Psoas muscle (tissue), 8 donors: ENCODE measurements at places on chromosomes 12 and 14. TPM values are rescaled to one million over a fixed set of nuclear protein-coding genes. Genes with fewer than 3 reads are reported as not detected.

STYK1 gene
- polyA plus RNA-seq, result 0.03 TPM

GRCh38 chr14:77547512-77548180 lies 49.0 kb upstream of the ISM2 start:
- H3K36me3 ChIP-seq, result no peaks in the 10 kb centered on the region
- no peak overlapping the region for H3K4me3 ChIP-seq
- no peak for DNase-seq
- no peak overlapping the region for H3K27ac ChIP-seq
- H3K27me3 ChIP-seq, result no peaks in the 10 kb centered on the region

GRCh38 chr14:102280376-102280962 lies 24.5 kb downstream of the MOK start:
- no peak overlapping the region for H3K4me3 ChIP-seq
- no peak overlapping the region for H3K27ac ChIP-seq
- no peak for DNase-seq
- no peaks in the 10 kb centered on the region for H3K27me3 ChIP-seq
- no peaks in the 10 kb centered on the region for H3K36me3 ChIP-seq
- H3K4me1 ChIP-seq, result peaks cover 9% of the 10 kb centered on the region

GRCh38 chr12:131105351-131105735 lies 151.6 kb downstream of the ADGRD1 start:
- no peak overlapping the region for H3K4me3 ChIP-seq
- no peaks in the 10 kb centered on the region for H3K4me1 ChIP-seq
- H3K36me3 ChIP-seq, result no peaks in the 10 kb centered on the region

DNA sequence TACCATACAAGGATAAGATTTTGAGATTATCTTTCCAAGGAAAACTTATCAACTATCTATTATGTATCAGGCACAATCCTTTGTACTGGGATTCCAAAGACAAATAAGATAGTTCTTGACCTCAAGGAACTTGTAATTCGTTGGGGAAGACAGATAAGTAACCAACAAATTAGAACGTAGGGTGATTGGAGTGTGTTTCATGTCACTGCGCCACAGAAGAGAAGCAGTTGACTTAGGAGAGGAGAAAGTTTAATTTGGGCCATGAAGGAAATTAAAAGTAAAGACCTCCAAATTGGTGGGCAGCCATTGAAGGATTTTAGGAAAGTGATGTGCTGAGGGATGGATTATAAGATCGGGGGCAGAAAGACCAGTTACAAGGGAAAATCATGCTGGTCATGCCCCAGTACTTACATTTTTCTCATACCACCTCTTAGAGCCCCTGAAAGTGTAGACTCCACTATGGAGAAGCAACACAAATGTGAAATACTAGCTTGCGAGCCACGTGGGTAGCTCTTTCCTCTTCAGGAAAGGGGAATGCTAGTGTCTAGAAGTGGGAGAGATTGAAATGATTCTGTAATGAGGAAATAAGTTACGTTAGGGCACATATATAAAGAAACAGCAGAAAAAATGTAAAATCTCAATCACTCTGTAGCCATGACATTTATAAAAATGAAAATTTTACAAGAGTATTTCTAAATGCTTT lies 148.7 kb downstream of the ETV6 start:
- H3K27ac ChIP-seq, result peak overlapping the region; percentile 91
- peaks cover 48% of the 10 kb centered on the region for H3K4me1 ChIP-seq
- DNase-seq, result no peak
- no peaks in the 10 kb centered on the region for H3K36me3 ChIP-seq
- no peak overlapping the region for H3K4me3 ChIP-seq

GRCh38 chr14:100503251-100503650 lies 84.0 kb downstream of the BEGAIN start:
- no peaks in the 10 kb centered on the region for H3K4me1 ChIP-seq
- H3K27me3 ChIP-seq, result no peaks in the 10 kb centered on the region
- DNase-seq, result no peak
- H3K36me3 ChIP-seq, result no peaks in the 10 kb centered on the region
- no peak overlapping the region for H3K4me3 ChIP-seq

- H3K27ac ChIP-seq, result no peak overlapping the region
- no peaks in the 10 kb centered on the region for H3K36me3 ChIP-seq
- peaks cover 5% of the 10 kb centered on the region for H3K27me3 ChIP-seq
- H3K4me1 ChIP-seq, result peaks cover 3% of the 10 kb centered on the region
These were observed 4.6 kb downstream of the NYNRIN start for GRCh38 chr14:24403294-24403998.

DNA sequence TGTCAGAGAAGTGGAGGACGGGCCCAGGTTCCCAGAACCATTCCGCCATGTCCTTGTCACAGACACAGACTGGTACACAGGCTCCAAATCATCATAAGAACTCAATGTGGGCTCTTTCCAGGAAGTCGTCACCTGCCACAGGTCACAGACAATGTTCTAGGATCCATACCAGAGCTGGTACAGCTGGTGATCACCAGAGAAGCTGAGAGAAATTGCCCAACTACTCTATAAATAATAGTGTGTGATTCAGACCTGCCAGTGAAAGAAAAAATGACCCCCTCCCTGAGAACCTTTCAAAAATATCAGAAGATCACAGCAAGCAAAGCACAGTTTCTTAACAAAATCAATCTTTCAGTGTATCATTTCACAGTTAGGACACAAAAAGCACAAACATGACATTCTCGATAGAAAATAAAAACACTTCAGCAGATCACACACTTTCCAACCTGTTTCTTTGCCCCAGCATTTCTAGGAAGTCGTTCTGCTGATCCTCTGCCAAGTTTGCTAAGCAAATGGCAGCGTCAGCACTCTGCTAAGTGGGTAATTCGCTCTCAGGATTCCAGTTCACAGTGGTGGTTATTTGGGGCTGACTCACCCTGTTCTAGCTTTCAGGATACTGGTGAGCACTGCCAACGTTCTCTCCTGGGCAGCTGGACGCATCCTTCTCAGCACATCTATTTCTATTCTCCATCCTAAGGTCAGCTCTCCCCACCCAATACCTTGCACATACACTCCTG lies 223.3 kb upstream of the SFSWAP start:
- H3K27me3 ChIP-seq, result no peaks in the 10 kb centered on the region
- DNase-seq, result no peak
- H3K4me1 ChIP-seq, result no peaks in the 10 kb centered on the region
- H3K27ac ChIP-seq, result no peak overlapping the region
- H3K4me3 ChIP-seq, result no peak overlapping the region
